ENCODE measurements at places on chromosomes 1 and 21. TPM values are rescaled to one million over a fixed set of nuclear protein-coding genes. Genes with fewer than 3 reads are reported as not detected.

Gene PDPN
- total RNA-seq: 51.0 TPM

Gene LIPI
- not detected for total RNA-seq

Gene GPR161
- 20.0 TPM for total RNA-seq

Gene NSL1
- total RNA-seq: 10.5 TPM

Gene SHE
- total RNA-seq: under 0.01 TPM
